ENCODE measurements at places on chromosomes 6 and 20.

DNA sequence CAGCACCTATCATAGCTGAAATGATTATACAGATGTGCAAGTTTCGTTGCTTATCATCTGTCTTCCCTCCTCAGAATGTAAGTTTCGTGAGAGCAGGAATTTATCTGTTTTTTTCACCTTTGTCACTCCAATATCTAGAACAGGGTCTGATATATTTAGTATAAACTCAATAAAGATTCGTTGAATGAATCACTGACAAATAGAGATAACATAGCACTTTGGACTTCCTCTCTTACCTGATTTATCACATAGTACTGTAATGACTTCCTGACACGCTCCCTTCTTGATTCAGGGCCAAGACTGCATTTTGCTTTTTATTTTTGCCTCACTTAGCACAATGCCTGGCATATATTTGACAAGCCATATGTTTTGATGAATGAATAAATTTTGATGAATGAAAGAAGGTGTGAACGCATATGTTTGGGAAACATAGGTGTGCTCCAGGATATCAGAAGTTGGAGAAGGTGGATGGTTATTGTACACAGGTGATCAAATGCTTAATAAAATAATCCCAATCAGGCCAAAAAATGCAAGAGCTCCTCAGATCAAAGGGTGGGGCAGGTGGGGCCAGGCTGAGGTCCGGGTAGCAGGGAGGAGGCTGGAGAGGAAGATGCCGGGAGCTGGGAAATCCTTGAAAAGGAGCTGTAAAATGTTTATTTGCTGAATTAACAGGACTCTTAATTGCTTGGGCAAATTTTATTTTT lies 33.0 kb downstream of the PIM1 start:
- no peak for DNase-seq

- DNase-seq, result no peak
Measured at GRCh38 chr20:62361799-62362589, 5.1 kb downstream of the LAMA5 start.

- DNase-seq, result no peak
Measured at GRCh38 chr6:161736326-161736725, 462.5 kb upstream of the AGPAT4 start.

DNA sequence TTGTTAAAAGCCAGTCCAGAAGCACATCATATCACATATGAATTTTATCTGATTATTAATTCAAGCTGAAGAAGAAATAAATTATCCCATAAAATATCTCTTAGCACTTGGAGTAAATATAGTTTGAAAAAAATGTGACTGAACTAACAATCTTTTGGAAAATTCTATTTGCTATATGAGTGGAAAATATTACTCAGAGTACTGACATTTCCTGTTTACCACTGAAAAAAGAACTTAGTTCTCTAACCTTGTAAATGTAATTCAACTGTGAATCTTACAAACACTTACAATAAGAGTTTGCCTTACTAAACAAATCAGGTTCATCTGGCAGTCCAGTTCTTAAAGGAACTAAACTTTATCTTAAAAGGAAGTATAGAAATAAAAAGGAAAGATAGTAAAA lies 44.2 kb downstream of the MOXD1 start:
- DNase-seq, result no peak

DNA sequence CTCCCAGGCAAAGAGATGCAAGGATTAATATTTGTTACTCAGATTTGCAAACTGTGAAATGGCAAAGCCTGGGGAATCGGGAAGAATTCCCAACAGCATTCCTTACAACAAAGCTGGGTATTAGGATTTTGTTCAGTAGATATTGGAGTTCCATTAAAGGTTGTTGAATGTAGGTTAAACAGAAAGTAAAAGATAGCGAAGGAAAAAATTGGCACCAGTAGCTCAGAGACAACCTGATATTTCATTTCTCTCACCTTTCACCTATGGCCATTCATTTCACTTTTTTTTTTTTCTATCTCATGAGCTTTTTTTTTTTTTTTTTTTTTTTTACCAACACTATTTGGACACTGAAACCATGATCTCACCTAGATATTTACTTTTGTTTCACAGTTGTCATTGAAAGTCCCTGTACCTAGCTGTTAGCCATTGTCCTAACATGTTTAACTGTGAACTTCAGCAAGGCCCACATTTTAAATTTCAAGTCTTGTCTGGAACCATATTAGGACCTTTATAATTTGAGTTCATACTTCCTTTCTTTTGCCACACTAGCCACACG lies 552.5 kb downstream of the HAO1 start:
- DNase-seq, result no peak
